ENCODE measurements at places on chromosomes 7 and 10.

GRCh38 chr10:43255634-43256431 is 11.0 kb downstream of the RASGEF1A start:
- peak; percentile 58 for DNase-seq

GRCh38 chr10:75880031-75880775 is 448.8 kb downstream of the LRMDA start:
- no peak for DNase-seq

- DNase-seq, result no peak
These were observed 14.0 kb downstream of the IMPDH1 start for GRCh38 chr7:128395748-128396147.

DNA sequence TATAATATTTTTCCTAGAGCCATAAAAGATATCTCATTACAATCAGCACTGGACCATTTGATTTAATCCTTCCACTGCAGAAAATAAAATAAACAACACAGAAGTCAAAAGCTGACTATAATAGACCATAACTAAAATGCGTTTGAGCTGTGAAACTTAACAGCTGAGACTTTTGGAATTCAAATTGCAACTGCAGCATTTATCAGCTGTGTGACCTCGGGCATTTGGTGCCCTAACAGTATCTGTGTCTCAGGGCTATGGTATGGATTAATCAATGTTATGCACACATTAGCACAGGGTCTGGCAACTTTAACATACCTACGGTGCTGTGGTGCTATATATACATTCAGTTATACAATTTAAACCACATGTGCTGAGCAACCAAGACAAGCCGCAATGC is 160.1 kb downstream of the COL28A1 start:
- no peak for DNase-seq

GRCh38 chr7:139861803-139862202 is 32.7 kb downstream of the TBXAS1 start:
- DNase-seq, result no peak

GRCh38 chr7:79376299-79377025 is 77.0 kb downstream of the MAGI2 start:
- no peak for DNase-seq

- DNase-seq, result peak; percentile 39
These were observed 94.7 kb downstream of the ARHGAP22 start for GRCh38 chr10:48509974-48510692.

- DNase-seq, result no peak
These were observed 65.6 kb upstream of the ADO start for GRCh38 chr10:62738916-62739315.

DNA sequence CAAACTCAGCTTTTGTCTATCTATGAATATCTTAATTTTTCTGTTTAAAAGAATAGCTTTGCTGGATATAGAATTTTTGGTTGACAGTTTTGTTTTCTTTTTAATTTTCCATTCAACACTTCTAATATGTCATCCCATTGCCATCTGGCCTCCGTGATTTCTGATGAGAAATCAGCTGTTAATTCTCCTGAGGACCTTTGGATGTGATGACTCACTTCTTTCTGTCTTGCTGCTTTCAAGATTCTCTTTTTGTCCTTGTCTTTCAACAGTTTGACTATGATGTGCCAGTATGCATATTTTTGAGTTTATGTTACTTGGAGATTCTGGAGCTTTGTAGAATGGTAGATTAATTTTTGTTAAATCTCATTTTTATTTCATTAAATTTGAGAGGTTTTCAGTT is 38.4 kb downstream of the ZNF518A start:
- no peak for DNase-seq

GRCh38 chr10:74502963-74503608 is 323.3 kb upstream of the KAT6B start:
- DNase-seq, result no peak

DNA sequence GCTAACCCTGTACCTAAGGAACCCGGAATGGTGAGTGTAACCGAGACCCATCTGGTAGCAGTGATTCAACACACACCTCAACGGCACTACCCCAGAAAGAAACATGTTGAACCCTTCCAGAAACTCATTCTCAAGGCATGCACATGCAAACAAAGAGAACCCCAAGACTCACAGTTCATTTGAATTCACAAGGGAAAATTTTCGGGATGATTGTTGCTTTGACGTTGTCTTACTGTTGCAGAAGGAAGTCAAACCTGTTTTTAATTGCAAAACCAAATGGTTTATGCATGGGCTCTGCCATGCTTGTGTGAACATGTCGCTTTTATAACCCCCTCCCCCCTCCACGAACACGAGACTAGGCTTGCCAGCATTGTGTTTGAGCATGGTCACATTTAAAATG is 539.7 kb downstream of the GATA3 start:
- DNase-seq, result no peak

DNA sequence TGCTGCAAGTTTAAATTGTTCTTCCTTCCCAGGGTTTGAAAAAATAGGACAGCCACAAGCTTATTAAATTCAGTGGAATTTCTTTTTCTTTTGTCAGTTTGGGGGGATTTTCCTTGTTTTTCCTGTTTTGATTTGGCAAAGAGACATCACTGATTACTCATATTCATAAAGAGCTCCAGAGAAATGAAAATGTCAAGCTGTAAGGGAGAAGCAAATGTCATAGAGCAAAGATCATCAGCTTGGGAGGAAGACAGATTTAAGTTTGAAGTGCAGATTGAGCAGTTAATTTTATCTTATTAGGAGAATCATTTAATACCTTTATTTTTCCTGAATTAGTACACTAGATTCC is 255.8 kb upstream of the PHYHIPL start:
- DNase-seq, result no peak

- peak; percentile 91 for DNase-seq
These were observed 122.7 kb downstream of the PRKAG2 start for GRCh38 chr7:151754142-151754590.

DNA sequence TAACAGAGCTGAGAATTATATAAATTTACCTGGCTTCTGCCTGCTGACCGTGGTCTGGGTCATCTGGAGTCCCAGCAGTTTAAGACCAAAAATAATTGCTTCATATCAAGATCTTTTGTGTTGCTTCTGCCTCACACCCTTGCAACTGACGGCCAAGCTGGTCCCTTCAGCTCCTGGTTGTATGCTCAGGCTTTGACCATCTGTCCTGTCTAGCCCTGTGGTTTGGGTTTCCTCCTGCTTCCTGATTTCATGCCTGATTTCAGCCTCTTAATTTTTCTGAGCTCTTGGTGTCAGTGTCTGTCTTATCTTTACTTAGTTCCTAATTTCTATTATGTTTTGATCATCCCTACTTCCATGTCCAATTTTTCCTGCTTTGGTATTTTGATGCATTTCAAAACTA is 87.9 kb upstream of the PLXDC2 start:
- DNase-seq, result no peak

GRCh38 chr7:24829787-24830186 is 72.5 kb upstream of the GSDME start:
- no peak for DNase-seq

DNA sequence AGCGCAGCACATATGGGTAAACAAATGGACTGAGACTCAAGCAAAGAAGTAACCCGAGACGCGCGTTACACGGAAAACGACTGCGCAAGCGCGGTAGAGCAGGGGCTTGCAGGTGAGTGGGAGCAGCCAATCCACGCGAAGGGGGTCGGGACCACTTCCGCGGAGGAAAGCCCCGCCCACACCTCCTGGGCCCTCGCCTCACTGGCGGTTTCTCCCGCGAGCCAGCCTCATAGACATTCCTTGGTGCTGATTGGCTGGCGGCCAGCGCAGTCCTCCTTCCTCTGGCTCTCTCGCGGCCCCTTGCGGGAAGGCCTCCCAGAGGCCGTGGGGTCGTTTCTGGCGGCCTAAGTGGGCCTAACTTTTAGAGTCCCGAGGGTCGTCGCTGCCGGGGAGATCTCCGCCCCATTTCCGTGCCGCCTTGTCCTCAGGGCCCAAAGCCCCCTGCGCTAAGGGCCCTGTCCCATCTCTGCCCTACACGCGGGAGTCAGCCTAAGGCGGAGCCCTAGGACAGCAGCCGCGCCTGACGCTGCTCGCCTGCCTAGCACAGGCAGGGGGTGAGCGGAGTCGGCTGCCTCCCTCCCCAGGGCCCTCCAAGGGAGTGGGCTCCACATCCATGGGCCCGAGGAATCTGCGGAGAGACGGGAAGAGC is 9.1 kb upstream of the FXYD4 start:
- peak; percentile 99 for DNase-seq

GRCh38 chr7:117445206-117445605 is 17.9 kb upstream of the ASZ1 start:
- DNase-seq, result no peak

GRCh38 chr7:138001529-138002095 is at the start of gene CREB3L2:
Gene CREB3L2, minus strand, starts transcription at chr7:138002086. Its CDS starts 381 bp downstream, at chr7:138001705.
- DNase-seq, result peak; percentile 74

DNA sequence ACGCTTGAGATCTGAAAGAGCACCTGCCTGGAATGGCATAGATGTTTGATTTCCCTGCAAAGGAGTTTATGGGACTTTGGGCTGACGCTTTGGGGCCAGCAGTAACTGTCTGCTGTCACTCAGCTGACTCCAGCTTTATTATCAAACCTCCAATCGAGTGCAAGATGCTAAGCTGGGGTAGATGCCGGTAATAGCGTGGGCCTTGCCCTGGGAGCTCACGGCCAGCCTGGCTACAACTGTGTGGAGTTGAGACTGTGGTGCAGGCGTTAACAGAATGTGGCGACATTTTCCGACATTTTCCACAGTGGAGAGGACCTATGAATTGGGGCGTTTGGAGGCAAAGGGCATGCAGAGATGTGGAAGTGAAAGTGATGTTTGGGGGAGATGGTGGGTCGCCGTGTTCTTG is 1.3 kb downstream of the CHST12 start:
- no peak for DNase-seq

DNA sequence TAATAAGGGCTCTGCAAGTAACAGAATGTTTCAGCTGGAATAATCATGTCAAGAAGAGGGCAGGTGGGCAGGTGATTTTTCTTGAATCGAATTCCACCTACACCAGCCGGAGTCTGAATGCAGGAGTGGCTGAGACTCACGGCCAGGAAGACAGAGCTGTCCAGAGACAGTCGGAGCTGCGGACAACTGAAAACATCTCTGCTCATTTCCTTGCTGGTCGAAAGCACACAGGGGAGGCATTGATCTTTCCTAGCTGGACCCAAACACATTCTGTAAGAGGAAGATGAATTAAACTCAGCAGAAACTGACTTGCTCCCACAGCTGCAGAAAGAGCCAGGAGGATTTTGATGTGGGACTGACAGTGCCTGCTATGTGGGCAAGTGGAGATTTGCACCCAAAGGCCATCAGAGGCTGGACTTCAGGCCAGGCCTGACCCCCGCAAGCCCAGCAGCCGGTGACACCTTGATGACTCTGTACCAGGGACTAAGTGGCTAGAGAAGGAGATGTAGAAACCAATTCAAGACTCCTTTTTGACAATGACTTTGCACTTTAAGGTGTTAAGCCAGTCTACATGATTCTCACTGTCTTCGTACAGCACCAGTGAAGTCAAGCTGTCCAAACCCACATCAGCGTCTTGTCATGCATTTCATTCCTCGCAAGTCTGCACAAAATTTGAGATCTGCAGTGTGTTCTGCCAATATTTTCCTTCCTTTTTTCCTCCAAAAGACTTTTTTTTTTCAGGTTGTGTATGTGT is 169.4 kb downstream of the TEX36 start:
- DNase-seq, result no peak

- no peak for DNase-seq
These were observed 215.7 kb downstream of the SNX10 start for GRCh38 chr7:26507108-26507987.

GRCh38 chr7:77757589-77757988 is 40.6 kb downstream of the TMEM60 start:
- no peak for DNase-seq

DNA sequence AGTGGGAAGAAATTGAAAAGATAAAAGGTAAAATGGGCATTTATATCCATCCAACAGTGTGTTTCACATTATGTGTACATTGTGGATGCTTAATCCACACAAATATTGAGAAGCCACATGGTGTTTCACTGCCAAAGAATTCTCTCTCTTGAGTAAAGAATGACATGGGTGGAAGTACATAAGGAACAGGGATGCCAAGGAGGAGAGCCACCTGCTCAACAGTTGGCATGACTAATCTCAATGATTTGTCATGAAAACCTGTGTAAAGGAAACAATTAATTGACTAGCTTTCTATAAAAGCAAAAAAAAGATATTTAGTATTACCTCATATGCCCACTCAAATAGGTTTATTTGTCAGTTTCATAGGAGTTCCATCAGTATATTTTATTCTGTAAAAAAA is 43.1 kb downstream of the MAGI2 start:
- DNase-seq, result no peak

DNA sequence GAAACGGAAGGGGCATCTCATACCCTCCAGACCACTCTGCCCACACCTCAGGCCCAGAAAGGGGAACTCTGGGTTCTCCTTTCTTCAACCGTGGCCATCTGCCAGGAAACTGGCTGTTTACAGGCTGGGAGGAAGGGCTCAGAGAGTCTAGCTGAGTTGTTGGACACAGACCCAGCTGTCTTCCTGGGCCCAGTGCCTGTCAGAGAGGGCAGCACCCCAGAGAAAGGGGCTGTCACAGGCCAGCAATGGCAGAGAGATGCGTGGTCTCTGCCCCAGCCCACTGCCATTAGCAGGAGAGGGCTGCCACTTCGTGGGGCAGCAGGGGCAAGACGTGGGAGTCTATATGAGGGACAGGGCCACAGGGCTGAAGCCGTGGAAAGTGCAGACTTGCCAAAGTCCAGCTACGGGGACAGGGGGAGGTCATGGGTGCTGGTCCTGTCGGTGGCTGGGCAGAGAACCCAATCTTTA is 11.0 kb downstream of the GRID1 start:
- DNase-seq, result no peak

DNA sequence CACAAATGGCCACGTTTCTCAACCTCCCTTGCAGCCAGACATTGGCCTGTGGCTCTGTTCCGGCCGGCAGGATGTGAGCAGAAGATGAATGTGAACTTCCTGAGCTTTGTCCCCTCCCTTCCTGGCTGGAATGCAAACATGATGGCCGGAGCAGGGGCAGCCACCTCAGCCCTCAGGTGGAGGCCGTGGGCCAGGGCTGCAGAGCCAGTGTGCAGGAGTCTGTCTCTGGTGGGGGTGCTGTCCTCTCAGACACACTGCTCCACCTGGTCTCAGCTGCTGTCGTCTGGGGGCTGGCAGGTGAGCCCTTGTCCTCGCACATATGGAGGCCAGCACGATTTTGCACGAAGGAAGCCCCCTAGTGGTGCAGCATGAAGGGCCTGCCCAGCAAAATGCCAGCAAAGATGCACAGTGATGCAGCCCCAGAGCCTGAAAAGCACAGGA is 25.3 kb upstream of the PWWP2B start:
- peak; percentile 48 for DNase-seq

- DNase-seq, result no peak
These were observed 261.3 kb downstream of the BICC1 start for GRCh38 chr10:58773944-58774343.

- DNase-seq, result no peak
These were observed 483.1 kb downstream of the GALNT17 start for GRCh38 chr7:71615017-71615416.

GRCh38 chr7:153084278-153084677 is 324.7 kb downstream of the ACTR3B start:
- DNase-seq, result no peak

- DNase-seq, result no peak
These were observed 3.3 kb downstream of the IL2RA start for GRCh38 chr10:6058682-6059475.

- DNase-seq, result no peak
These were observed 158.3 kb upstream of the PPP2R2D start for GRCh38 chr10:131742500-131742951.
